DND-41 (cell line): ENCODE measurements at places on chromosomes 11 and 22.
A peak's percentile ranks its signal among the peaks of the same experiment; 100 is the strongest.

DNA sequence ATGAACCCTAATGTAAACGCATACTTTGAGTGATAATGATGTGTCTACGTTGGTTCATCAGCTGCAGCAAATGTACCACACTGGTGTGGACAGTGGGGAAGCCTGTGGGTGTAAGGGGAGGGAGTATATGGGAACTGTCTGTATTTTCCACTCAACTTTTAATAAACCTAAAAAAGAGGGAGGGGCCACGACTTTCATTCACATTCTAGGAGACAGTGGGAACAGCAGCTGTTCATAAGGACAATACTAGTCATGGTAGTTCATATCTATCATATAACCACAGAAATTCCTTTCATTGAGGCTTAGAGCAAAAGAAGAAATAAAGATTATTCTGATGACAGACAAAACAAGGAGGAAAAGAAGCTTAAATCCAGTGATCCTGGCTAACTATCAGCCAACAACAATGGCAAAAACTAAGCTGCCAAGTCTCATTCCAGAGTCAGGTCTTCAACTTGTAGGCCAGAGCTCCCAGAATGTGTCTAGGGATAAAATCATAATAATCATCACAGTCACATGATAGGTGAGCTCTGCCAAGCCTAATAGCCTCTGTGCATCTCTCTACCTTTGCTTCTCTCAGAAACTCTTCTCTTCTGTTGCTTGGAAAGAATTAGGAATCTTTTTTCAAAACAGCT is 59.4 kb upstream of the CHRM4 start:
- no peaks in the 10 kb centered on the region for H3K27me3 ChIP-seq
- H3K36me3 ChIP-seq = peaks cover 8% of the 10 kb centered on the region
- no peak for DNase-seq
- H3K27ac ChIP-seq = no peak overlapping the region
- no peak overlapping the region for H3K4me3 ChIP-seq
- H3K4me1 ChIP-seq = no peaks in the 10 kb centered on the region

DNA sequence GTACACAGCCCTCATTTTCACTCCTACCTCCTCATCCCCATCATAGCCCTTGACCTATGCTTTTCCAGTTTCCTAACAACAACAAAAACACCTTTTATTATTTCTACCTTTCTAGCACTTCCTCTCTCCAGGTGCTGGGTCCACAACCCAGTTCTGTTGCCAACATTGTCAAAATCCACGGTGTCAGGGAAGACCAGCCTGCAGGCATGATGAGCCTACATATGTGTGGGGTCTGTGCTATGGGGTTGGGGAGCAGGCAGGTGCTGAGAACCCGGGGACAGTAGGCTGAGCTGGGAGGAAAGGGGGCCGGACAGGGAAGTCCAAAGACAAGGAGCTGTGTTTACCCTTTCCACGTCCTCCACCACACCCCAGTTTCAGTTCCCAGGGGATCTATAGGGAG is 711 bp upstream of the ZPR1 start:
- peaks cover 33% of the 10 kb centered on the region for H3K36me3 ChIP-seq
- H3K27me3 ChIP-seq = no peaks in the 10 kb centered on the region
- DNase-seq = no peak
- H3K27ac ChIP-seq = peak overlapping the region; percentile 73
- peaks cover 26% of the 10 kb centered on the region for H3K4me1 ChIP-seq

GRCh38 chr11:108726077-108726800 is 61.4 kb downstream of the DDX10 start:
- no peaks in the 10 kb centered on the region for H3K4me1 ChIP-seq
- no peaks in the 10 kb centered on the region for H3K27me3 ChIP-seq
- no peak overlapping the region for H3K4me3 ChIP-seq

- no peak overlapping the region for H3K4me3 ChIP-seq
- DNase-seq = no peak
- peaks cover 5% of the 10 kb centered on the region for H3K27me3 ChIP-seq
- H3K27ac ChIP-seq = no peak overlapping the region
- H3K36me3 ChIP-seq = no peaks in the 10 kb centered on the region
Measured at GRCh38 chr22:44623771-44624510, 78.1 kb upstream of the PRR5 start.

DNA sequence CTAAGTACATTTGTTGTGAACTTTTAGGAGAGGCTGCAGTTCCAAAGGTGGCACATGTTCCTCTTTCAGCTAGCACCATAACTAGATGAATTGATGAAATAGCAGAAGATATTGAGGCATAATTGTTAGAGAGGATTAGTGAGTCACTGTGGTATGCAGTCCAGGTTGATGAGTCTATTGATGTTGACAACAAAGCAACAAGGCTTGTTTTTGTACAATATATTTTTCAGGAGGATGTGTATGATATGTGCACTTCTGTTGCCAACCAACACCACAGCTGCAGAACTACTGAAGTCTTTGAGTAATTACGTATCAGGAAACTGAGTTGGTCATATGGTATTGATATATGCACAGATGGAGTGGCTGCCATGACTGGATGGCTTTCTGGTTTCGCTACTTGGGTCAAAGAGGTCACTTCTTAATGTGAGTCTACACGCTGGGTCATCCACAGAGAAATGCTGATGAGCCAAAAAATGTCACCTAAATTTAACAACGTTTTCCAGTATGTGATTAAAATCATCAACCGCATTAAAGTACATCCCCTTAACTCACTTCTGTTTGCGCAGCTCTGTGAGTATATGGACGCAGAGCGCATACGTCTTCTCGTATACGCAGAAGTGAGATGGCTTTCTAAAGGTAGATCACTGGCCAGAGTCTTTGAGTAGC is 261.3 kb upstream of the ANO5 start:
- no peak overlapping the region for H3K4me3 ChIP-seq
- no peak for DNase-seq
- no peak overlapping the region for H3K27ac ChIP-seq
- no peaks in the 10 kb centered on the region for H3K4me1 ChIP-seq
- H3K36me3 ChIP-seq = no peaks in the 10 kb centered on the region

DNA sequence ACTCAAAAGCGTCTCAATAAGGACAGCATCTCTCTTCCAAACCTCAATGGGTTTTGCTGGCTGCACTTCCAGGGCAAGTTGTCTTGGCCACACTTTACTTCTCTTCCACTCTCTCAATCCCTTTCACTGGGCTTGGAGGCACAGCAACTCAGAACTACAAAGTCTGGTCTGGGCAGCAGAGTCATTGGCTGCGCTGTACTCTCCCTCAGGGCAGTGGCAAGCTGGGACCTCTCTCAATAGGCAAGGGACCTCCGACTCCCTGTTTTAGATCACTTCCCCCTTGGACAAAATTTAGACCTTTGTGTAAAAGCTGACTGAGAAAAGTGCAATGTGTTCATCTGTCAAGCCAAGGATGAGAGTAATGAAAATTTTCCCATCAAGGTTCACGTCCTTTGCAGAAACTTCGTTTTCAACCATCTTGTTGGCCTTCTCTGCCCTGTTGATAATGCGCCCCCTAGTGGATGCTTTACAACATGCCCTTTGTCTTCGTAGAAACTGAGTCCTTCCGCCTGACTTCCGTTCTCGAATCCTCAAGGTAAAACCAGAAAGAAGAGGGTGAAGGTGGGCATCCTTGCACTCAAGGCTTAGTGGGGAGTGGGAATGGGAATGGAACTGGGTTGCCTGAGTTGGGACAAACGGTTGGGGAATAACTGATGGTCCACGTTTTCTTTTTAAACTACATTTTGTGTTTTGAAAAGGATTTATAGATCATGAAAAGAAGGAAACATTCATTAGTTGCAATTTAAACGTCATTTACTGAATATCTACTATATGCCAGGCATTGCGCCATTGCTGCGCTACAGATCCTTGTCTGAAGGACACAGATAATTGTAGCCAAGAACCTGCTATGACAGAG is 99.1 kb downstream of the CD44 start:
- H3K4me3 ChIP-seq = no peak overlapping the region
- H3K4me1 ChIP-seq = peaks cover 30% of the 10 kb centered on the region
- no peaks in the 10 kb centered on the region for H3K27me3 ChIP-seq
- DNase-seq = peak; percentile 59

DNA sequence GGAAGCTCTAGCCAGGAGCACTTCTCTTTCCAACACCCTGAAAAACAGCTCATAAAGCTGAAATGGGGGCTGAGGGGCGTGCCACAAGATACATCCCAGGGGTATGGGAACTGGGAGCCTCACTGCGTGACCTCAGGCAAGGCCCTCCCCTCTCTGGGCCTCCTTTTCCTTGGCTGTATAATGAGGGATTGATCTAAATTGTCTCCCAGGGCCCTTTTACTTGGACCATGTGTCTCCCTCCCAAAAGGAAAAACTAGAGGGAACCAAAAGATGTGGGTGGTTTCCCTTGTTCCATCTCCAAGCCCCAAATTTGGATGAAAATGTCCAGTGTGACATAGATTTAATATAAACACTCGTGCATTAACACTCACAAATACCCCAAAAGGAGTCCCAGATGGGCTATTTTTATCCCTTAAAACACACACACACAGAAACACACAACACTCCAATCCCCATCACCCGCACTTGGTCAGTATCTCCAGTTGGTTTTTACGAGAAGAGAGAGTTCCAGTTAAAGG is 25.9 kb upstream of the SMTN start:
- H3K27ac ChIP-seq = no peak overlapping the region
- no peaks in the 10 kb centered on the region for H3K36me3 ChIP-seq
- no peaks in the 10 kb centered on the region for H3K4me1 ChIP-seq
- DNase-seq = no peak

DNA sequence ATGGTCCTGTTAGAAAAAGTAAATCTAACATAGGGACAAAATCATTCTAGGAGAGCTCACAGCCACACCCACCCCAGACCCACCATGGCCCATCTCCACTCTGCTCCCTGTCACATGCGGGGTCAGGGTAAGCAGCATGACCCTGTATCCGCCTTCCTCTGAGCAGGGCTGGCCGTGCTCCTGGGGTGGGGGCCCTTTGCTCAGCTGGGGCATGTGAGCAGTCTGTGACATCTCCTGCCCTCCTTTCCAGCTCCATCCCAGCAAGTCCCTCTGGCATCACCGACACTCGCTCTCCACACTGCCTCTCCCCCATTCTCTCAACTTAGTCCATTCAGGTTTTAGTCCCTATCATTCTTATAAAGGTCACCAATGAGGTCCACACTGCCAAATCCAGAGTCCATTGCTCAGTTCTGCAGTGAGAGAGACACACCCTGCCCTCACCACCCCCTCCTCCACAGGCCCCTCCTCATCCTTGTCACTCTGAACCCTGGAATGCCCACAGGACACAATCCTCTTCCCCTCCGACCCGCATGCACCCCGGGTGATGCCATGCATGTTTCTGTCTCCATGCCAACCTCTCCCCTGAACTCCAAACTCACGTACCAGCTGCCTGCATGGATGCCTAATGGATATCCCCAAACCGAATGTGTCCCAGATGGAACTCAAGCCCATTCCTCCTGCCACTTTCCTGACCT is 65.1 kb upstream of the PITPNB start:
- peaks cover 23% of the 10 kb centered on the region for H3K4me1 ChIP-seq
- no peaks in the 10 kb centered on the region for H3K27me3 ChIP-seq
- no peak overlapping the region for H3K4me3 ChIP-seq
- DNase-seq = no peak

GRCh38 chr11:69252490-69252837 is 41.5 kb upstream of the MYEOV start:
- H3K27me3 ChIP-seq = no peaks in the 10 kb centered on the region
- no peak overlapping the region for H3K4me3 ChIP-seq
- H3K27ac ChIP-seq = no peak overlapping the region
- H3K4me1 ChIP-seq = no peaks in the 10 kb centered on the region

- H3K27ac ChIP-seq = no peak overlapping the region
- no peaks in the 10 kb centered on the region for H3K27me3 ChIP-seq
- H3K36me3 ChIP-seq = no peaks in the 10 kb centered on the region
- no peaks in the 10 kb centered on the region for H3K4me1 ChIP-seq
- no peak for DNase-seq
Measured at GRCh38 chr22:24584166-24584790, 8.6 kb downstream of the LRRC75B start.

- H3K36me3 ChIP-seq = no peaks in the 10 kb centered on the region
- peak; percentile 19 for DNase-seq
- no peaks in the 10 kb centered on the region for H3K27me3 ChIP-seq
- H3K4me3 ChIP-seq = no peak overlapping the region
Measured at GRCh38 chr11:135074397-135074998, 662.5 kb upstream of the B3GAT1 start.
